ENCODE measurements at places on chromosomes 1 and 21. TPM values are rescaled to one million over a fixed set of nuclear protein-coding genes. Genes with fewer than 3 reads are reported as not detected.

The SFT2D2 gene
- 11.8 TPM for total RNA-seq

GRCh38 chr1:31399976-31400375 lies 13.0 kb upstream of the SERINC2 start:
- DNase-seq: no peak
- no peaks in the 10 kb centered on the region for H3K27me3 ChIP-seq
- H3K36me3 ChIP-seq: no peaks in the 10 kb centered on the region

DNA sequence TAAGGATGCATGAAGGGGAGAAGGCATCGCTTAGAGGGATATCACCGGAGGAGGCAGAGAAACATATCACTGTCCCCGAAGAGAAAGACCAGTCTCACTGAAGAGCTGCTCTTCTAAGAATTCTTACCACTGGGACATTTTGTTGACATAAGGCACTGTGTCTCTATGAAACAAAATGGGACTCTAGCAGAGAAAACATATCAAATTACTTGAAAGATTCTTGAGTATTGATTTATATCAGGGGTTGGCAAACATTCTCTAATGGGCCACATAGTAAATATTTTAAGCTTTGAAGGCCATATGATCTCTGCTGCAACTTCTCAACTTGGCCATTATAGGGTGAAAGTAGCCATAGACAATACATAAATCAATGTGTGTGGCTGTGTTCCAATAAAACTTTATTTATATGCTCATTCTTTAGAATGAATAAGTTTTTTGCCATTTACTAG lies 41.0 kb upstream of the GREM2 start:
- no peaks in the 10 kb centered on the region for H3K4me1 ChIP-seq
- no peak overlapping the region for H3K4me3 ChIP-seq
- H3K27ac ChIP-seq: no peak overlapping the region
- no peak for DNase-seq
- no peaks in the 10 kb centered on the region for H3K27me3 ChIP-seq

The LIPI gene
- not detected for total RNA-seq

DNA sequence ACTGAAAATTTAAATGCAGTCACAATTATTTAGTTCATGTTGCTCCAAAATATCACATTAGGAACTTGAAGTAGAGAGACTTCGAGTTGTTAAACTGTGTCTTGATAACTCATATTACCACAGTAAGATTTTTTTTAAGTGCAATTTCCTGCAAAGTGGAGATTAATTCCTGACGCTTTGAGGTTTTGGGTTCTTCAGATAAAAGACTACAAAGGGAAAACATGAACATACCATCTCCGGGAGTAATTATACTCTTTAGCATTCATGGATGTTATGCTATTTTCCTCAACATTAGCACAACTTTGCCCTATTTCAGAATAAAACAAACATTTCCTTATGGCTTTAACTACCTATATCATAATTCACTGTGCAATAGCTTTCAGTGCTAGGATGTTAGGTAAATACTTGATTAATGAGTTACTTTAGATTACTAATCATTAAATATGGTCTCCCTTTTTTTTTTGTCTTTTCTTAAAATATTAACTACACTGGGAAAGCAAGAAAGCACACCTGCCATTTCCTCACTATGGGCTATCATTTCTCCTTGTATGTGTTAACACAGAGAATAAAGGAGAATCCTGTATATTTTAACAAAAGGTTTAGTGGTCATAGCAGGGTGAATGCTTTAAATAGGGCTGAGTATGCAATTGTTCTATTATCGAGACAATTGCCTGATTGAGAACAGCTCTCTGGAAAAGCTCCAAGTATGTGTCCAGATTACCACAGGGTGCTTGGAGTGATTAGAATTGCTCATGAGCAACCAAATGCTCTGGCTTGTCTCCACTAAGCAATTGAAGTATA lies 252.5 kb upstream of the C1orf105 start:
- H3K4me3 ChIP-seq: no peak overlapping the region
- no peak for DNase-seq
- no peaks in the 10 kb centered on the region for H3K4me1 ChIP-seq
- no peaks in the 10 kb centered on the region for H3K27me3 ChIP-seq

- H3K36me3 ChIP-seq: no peaks in the 10 kb centered on the region
- DNase-seq: no peak
- H3K27me3 ChIP-seq: no peaks in the 10 kb centered on the region
- H3K4me1 ChIP-seq: peaks cover 2% of the 10 kb centered on the region
These were observed 202.4 kb upstream of the L1TD1 start for GRCh38 chr1:61992257-61992656.

DNA sequence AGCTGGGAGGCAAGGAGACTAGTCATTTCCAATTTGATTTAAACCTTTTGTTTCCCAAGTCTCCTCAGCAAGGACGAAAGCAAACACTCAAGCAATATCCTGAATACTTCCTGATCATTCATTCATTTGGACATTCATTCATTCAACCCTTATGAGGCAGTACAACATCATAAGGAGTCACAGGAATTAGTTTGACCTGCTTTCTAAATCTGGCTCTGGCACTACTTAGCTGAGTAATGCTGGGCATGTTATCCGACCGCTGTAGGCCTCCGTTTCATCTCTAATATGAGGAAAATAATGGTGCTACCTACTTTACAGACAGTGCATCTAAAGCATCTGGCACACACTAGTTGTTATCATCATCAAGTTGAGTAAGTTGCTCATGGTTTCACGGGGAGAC lies 11.7 kb downstream of the FAM78B start:
- H3K27ac ChIP-seq: no peak overlapping the region
- no peak overlapping the region for H3K4me3 ChIP-seq
- H3K36me3 ChIP-seq: no peaks in the 10 kb centered on the region
- no peak for DNase-seq
- H3K27me3 ChIP-seq: no peaks in the 10 kb centered on the region

The PLXNA2 gene
- 12.8 TPM for total RNA-seq

The PADI2 gene
- total RNA-seq: 156 TPM

The INSRR gene
- not detected for total RNA-seq

DNA sequence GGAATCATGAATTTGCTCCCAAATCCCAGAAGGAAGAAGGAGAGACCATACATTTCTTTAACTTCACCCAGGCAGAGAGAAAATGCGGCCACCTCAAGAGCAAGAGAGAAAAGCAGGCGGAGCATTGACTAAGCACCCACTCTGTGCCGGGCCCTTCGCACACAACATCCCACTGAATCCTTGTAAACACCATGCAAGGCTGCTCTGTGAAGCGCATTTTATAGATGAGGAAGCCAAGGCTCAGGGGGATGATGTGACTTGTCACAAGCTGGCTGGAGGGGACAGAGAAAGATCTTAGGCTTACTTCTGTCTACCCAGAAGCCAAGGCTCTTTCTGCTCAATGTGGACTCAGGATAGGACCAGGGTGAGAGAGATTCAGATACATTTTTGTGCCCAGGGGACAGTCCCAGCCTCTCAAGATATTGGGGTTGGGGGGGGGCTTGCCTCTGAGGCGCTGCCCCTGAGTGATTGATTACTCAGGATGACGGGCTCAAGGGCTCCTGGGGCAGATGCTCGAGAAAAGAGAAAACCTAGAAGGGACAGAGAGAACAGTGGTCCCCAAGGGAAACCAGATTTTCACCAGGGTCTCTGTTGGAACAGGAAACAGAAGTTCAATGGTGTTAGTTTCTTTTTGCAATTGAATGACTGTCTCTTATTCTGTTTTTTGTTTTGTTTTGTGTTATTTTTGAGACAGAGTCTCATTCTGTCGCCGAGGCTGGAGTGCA lies 19.5 kb downstream of the PADI2 start:
- peak overlapping the region; percentile 89 for H3K27ac ChIP-seq
- no peaks in the 10 kb centered on the region for H3K27me3 ChIP-seq
- no peaks in the 10 kb centered on the region for H3K36me3 ChIP-seq
- no peak for DNase-seq
- H3K4me1 ChIP-seq: peaks cover 77% of the 10 kb centered on the region

- no peaks in the 10 kb centered on the region for H3K36me3 ChIP-seq
- no peaks in the 10 kb centered on the region for H3K4me1 ChIP-seq
- H3K27ac ChIP-seq: no peak overlapping the region
- no peak overlapping the region for H3K4me3 ChIP-seq
These were observed 32.1 kb downstream of the TRAF5 start for GRCh38 chr1:211358685-211359084.

- no peaks in the 10 kb centered on the region for H3K36me3 ChIP-seq
- peak overlapping the region; percentile 31 for H3K4me3 ChIP-seq
- no peak overlapping the region for H3K27ac ChIP-seq
- H3K27me3 ChIP-seq: peaks cover 51% of the 10 kb centered on the region
- DNase-seq: no peak
These were observed 76.5 kb downstream of the VWA5B1 start for GRCh38 chr1:20367116-20367585.

DNA sequence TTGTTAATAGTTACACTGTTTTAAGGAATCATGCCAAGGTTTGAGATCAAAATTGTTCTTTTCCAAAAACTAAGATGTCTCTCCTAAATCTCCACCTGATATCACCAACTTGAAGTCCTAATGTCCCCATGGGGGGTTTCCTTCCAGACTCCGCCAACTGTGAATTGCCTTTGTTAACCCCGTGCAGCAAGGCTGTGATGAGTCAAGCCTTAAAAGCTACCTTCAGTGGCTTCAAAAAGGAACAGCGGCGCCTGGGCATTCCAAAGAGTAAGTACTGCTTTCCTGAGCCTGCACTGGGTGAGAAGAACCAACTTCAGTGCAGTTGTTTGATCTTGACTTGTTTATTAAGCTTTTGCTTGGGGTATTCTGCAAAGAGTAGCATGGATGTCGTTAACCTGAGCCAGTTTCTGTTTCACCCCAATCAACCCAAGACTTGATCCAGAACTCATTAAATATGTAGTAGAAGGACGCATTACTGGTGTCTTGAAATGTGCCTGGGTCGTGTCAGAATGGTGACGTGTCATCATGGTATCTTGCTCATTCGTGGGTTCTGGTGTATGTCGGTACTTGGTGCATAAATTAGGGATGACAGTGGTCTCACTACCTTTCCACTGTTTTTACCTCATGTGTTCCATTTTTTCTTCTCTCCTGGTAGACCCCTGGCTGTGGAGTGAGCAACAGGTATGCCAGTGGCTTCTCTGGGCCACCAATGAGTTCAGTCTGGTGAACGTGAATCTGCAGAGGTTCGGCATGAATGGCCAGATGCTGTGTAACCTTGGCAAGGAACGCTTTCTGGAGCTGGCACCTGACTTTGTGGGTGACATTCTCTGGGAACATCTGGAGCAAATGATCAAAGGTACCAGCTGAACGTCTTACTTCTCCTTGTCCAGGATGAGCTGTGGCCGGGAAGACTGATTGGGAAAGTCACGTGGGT lies 8.7 kb downstream of the ETS2 start:
- peaks cover 97% of the 10 kb centered on the region for H3K36me3 ChIP-seq
- H3K27me3 ChIP-seq: no peaks in the 10 kb centered on the region
- no peaks in the 10 kb centered on the region for H3K4me1 ChIP-seq
- DNase-seq: no peak
- H3K4me3 ChIP-seq: no peak overlapping the region
- H3K27ac ChIP-seq: peak overlapping the region; percentile 29

GRCh38 chr1:213914392-213914791 lies 73.4 kb upstream of the PROX1 start:
- DNase-seq: no peak
- H3K36me3 ChIP-seq: no peaks in the 10 kb centered on the region
- H3K27me3 ChIP-seq: no peaks in the 10 kb centered on the region

DNA sequence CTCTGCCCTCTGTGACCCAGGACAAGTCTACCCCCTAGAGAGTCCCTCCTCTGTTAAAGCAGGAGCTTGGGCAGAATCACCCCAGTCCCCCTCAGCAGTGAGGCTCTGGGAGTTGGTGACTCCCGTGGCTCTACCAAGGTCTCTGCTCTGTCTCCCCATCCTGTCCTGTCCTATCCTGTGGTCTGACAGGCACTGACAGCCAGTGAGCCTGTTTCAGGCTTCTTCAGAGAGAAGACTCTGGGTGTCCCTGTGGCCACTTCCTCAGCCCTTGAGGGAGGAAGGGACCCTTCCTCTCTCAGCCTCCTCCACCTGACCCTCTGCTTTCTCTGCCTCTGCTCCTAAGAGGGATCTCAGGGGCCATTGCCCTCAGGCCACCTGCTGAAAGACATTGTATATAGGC lies 148.7 kb downstream of the FCRL5 start:
- no peaks in the 10 kb centered on the region for H3K27me3 ChIP-seq
- no peaks in the 10 kb centered on the region for H3K4me1 ChIP-seq
- no peak overlapping the region for H3K27ac ChIP-seq
- H3K36me3 ChIP-seq: no peaks in the 10 kb centered on the region

DNA sequence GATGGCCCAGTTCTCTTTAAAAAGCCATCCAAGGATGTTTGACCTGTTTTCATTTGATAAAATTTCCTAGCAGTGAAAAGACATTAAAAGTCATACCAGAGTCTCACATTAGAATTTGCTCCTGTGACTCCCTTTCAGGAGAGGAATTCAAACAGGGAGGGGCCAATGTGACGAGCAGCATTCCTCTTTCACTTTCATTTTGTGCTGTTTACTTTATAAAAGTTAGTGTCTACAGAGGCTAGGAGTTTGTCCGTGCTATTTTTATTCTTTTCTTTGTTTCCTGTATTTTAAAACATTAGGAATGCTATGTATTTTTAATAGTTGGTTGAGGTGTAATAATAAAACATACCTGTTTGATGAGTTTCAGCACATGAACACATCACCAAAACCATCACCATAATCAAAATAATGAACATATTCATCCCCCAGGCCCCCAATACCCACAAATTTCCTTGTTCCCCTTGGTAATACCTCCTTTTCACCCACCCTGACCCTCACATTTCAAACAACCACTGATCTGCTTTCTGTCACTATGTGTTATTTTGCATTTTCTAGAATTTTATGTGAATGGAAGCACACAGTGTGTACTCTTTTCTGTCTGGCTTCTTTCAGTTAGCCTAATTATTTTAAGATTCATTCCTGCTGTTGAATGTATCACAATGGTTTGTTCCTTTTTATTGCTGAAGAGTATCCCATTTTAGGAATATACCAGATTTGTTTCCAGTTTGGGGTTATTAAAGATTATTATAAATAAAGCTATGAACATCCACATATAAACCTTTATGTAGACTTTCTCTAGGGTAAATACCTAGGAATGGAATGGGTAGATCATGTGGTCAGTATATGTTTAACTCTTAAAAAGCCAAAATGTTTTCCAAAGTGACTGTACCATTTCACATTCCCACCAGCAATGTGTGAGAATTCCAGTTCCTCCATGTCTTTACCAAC lies 129.5 kb downstream of the TENT5C start:
- no peak for DNase-seq
- no peaks in the 10 kb centered on the region for H3K36me3 ChIP-seq
- H3K4me1 ChIP-seq: no peaks in the 10 kb centered on the region
- H3K27ac ChIP-seq: peak overlapping the region; percentile 71
- no peaks in the 10 kb centered on the region for H3K27me3 ChIP-seq

The LCE1B gene
- total RNA-seq: not detected

The NDUFS5 gene
- 869 TPM for total RNA-seq

DNA sequence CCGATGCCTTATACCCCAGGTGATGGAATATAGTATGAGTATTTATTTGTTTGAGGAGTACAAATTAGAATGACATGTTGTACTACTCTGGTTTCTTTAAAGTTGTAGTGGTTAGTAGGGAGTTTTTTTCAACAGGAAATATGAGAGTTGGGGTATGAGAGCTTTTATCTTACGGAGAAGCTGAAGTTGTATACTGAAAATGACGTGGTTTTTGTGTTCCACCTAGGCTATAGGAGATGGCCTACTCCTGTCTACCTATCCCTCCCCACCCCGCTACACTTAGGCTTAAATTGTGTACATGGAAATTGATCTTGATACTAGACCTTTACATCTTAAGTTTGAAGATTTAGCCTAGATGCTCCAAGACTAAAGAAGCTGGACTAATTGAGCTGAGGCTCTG lies 6.8 kb upstream of the HAX1 start:
- no peak for DNase-seq
- H3K27ac ChIP-seq: no peak overlapping the region
- no peak overlapping the region for H3K4me3 ChIP-seq

Data from gastrocnemius medialis (tissue), 4 donors.